ENCODE measurements at places on chromosomes 2 and 18.

DNA sequence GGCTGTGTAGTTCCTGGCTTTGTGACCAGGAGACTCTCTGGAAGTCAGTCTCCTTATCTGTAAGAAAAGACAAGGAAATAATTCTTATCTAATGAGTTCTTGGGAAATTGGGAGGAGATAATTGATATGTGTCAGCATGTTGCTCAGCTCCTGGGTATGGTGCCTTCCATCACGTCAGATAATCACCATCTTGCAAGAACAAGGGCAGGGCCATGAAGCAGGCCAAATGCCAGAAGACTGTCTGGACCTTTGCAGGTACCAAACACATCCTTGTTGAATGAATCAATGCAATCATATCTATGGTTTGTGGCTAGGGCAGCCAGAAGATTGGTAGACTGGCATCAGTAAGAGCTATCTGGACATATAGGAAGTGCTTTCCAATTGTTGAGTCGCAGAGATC is 473.5 kb downstream of the TNS1 start:
- no peak for DNase-seq

DNA sequence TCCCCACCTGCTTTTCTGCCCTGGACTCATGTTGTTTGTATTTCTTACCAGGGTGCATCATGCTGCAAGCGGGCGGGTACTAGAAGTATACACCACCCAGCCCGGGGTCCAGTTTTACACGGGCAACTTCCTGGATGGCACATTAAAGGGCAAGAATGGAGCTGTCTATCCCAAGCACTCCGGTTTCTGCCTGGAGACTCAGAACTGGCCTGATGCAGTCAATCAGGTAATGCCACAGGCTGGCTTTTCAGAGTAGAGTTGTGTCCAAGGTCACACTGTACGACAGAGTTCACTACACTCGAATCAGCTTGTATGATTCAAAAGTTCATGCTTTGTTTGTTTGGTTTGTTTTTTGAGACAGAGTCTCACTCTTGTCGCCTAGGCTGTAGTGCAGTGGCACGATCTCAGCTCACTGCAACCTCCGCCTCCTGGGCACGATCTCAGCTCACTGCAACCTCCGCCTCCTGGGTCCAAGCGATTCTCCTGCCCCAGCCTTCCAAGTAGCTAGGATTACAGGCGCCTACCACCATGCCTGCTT is 19.4 kb downstream of the SRSF7 start:
- DNase-seq: no peak

DNA sequence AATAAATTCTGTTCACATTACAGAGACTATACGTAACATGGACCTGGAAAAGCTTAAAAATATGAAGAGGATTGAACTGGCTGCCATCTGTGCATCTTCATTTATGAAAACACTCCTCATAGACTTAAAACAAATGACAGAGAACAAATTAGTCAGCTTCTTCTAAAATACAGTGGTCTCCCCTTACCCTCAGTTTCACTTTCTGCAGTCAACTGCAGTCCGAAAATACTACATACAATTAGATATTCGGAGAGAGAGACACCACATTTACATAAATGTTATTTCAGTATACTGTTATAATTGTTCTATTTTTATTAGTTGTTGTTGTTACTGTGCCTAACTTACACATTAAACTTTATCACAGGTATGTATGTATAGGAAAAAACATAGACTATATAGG is 6.5 kb downstream of the RNF103 start:
- DNase-seq: no peak

DNA sequence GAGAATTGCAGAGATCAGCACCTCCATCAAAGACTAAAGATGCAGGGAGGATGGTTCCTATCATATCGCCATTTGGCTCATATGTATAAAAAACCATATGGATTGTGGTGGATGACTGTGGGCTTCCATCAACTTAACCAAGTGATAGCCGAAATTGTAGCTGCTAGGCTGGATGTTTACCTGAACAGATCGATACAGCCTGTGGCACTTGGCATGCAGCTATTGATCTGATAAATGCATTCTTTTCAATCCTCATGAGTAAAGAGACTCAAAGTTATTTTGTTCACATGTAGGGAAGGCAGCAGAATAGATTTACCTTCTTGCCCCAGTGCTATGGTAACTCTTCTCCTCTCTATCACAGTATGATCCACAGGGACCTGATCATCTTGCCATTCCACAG is 18.5 kb downstream of the CHCHD5 start:
- no peak for DNase-seq

DNA sequence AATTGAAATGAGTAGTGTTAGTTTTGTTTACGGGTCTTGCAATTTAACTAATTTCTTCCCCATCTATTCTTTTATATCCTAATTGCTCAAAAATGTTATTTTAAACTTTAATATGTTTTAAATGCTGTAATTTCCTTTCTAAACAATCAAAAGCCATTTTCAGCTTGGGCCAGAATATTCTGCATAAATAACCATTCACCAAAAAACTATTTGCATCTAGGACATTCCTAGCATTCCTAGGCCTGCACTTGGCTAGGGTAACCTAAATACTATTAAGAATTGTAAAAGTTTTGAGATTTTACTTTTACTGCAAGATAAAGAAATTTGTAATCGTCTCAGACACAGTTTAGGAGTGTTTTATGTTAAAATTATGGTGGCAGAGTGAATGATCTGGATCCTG is 7.8 kb upstream of the ETAA1 start:
- DNase-seq: no peak
